ENCODE measurements at places on chromosomes 13 and 19.
A peak's percentile ranks its signal among the peaks of the same experiment; 100 is the strongest.

DNA sequence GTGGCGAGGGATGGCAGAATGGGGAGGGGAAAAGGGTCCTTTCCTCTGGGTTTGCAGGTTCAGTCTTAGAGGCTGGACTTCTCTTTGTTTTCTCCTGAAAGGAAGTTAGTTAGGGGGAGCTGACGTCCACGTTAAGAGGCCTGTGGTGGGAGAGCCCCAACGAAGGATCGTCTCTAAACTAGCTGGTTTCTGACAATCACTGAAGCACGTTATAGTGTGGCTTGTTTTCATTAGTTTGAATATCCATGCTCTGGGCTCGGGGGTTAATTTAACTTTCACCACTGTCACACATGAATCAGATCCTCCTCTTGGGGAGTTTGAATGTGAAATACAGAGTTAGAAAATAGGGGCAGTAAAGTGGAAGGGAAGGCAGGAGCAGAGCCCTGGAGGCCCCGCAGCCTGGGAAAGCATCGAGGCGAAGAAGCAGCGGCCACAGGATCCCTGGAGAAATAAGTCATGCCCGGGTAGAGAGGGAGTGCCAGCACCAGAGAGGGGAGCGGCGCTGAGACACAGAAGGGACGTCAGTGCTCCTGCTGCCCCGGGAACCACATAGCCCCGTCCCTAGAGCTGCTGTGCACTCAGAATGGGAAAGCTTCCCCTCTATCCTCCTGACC lies 31.1 kb upstream of the AMER2 start:
- DNase-seq, result no peak

GRCh38 chr19:17754634-17755442 lies 3.6 kb downstream of the FCHO1 start:
- DNase-seq, result no peak

GRCh38 chr13:54593504-54593903 lies 1564.9 kb downstream of the OLFM4 start:
- no peak for DNase-seq

GRCh38 chr13:23735329-23735728 lies 153.9 kb downstream of the MIPEP start:
- no peak for DNase-seq

DNA sequence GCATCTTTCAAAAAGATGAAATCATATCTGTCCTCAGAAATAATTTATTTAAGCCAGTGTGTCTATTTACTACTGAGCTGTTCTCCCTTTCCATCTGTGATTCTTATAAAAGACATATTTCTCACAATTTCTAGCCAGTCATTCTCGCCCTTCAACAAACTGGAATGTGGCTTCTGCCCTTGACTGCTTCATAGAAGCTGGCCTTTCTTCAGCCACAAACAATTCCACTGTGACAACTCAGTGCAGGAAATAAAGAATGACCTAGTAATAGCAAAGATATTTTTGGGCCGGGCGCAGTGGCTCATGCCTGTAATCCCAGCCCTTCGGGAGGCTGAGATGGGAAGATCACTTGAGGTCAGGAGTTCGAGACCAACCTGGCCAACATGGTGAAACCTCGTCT lies 655.5 kb downstream of the PCDH9 start:
- DNase-seq, result no peak

DNA sequence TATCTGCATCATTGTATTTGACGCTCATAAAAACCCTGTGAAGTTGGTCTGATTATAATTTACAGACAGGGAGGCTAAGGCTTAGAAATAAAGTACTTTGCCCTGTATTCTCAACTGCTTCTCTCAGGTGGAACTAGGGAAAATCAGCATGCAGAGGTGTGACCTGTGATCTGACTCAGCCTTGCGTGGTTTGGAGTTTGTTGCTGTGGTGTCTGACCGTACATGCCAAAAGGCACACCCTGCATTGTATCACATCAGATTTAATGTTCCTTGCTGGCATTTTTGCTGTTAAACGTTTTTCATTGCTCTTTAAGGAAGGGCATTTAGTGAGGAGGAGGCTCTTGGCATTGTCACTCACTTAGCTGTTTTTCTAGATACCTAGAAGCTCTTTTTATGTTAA lies 58.8 kb upstream of the C1QTNF9B start:
- no peak for DNase-seq

- no peak for DNase-seq
Measured at GRCh38 chr13:27360562-27360961, 63.9 kb upstream of the GTF3A start.

- DNase-seq, result peak; percentile 74
Measured at GRCh38 chr19:5580161-5580571, 12.4 kb upstream of the TINCR start.

GRCh38 chr19:12703046-12703445 lies 6.6 kb upstream of the FBXW9 start:
- DNase-seq, result peak; percentile 37

DNA sequence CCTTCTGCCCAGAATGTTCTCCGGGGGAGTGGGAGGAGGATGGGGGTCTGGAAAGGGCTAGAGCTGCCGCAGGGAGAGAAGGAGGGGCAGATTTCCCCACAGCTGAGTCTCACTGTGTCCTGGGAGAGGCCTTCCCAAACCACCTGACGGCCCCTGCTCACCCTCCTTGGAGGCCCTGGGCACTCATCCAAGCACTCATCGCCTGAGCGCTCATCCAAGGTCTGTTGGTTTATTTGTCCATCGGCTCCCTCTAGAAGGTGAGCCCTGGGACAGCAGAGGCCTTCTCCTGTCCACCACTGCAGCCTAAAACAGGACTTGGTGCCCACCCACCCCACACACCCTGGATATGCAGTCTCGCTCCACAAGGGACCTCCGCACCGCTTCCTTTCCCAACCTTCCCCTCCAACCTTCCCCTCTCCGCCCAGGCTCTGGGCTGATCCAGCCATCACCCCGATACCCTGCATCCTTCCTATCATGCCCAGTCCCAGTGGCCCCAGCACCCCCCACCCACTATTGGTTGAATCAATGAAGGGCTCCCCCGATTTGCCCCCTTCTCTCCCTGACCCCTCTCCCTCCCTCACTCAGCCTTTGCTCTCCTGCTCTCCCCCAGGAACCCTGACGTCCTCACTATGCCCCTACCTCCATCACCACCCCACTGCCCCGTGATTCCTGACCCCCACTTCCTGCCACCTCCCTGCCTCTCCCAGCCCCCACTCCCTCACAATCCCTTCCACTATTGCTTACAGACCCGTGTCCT lies 1.7 kb downstream of the UBXN6 start:
- no peak for DNase-seq

Measured in NCI-H2081 (cell line).